GM18507 (cell line): ENCODE measurements at places on chromosomes 16 and 17.
A peak's percentile ranks its signal among the peaks of the same experiment; 100 is the strongest.

GRCh38 chr16:1818204-1818872 lies 8.3 kb downstream of the HAGH start:
- no peak for DNase-seq

GRCh38 chr17:81241203-81241602 lies 2.1 kb downstream of the NDUFAF8 start:
- no peak for DNase-seq

GRCh38 chr16:17369421-17370222 lies 101.1 kb downstream of the XYLT1 start:
- DNase-seq = peak; percentile 28

- DNase-seq = no peak
Observed at GRCh38 chr16:46961373-46962353, 11.8 kb downstream of the DNAJA2 start.

GRCh38 chr17:69967910-69968411 lies 107.1 kb upstream of the KCNJ16 start:
- no peak for DNase-seq

GRCh38 chr16:1580256-1580655 lies 31.6 kb downstream of the IFT140 start:
- DNase-seq = no peak

DNA sequence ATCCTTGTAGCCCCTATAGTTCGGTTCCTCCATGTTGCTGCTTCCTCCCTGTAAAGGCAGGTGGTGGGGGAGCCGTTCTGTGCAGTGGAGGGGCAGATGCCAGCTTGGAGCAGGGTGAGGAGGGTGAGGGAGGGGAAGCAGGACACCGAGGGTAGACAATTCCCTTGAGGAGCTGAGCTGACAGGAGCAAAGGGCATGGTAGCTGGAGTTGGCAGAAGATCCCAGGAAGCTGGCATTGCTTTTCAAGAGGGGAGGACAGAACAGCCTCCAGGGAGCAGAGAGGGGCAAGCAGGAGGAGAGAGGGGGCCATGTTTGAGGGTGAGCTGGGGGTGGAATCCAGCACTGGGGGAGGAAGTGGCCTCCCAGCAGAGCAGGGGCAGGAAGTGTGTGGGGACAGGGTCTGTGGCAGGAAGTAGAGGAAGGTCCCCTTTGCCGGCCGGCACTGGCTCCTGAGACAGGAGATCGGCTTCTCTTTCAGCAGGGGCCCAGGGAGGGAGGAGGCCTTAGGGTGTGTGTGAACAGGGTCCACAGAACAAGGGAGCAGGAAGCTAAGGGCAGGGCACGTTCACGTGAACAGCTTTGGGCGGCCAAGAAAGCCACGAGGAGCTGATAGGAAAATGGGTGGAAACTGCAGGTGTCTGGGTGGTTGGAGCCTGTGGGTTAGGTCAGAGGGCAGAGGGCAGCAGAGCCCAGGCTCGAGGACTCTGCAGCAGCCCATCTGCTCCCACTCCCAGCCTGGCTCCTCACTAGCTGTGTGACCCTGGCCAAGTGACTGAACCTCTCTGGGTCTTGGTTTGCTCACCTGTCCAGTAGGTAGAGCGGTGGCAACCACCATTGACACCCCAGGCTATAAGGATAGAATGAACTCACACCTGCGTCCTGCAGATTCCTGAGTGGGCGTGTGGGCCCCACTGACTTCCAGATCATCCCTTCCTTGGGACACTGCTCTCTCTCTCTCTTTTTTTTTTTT lies 17.5 kb upstream of the SPNS2 start:
- DNase-seq = peak; percentile 54

DNA sequence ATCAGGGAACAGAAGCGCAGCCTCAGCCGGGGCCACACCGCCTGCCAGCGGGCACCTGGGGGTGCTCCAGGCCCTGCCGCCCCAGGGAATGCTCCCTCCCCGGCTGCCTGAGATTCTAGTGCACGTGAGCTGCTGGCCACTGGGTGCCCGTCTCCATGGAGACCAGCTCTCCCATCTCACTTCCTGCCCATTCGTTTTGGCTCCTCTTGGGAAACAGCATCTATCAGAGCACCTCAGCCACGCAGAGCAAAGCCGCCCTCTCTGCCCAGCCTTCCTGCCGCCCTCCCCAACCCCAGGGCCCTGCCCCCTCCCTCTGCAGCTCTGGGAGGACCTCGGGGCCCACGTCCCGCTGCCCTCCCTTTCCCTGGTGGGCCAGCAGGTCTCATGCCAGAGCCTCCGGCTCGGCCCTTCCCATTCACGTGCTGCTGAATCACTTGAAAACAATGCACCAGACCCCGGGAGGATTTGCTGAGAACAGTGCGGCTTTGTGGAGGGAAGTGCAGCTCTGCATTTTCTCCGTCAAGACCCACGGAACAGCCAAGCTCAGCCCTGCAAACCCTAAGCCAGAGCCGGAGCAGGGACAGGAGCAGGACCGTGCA lies 19.4 kb downstream of the CEP295NL start:
- DNase-seq = no peak

GRCh38 chr17:41939044-41939692 lies 8.8 kb downstream of the ODAD4 start:
- no peak for DNase-seq

- DNase-seq = no peak
Observed at GRCh38 chr17:69523244-69523861, 108.9 kb downstream of the MAP2K6 start.

DNA sequence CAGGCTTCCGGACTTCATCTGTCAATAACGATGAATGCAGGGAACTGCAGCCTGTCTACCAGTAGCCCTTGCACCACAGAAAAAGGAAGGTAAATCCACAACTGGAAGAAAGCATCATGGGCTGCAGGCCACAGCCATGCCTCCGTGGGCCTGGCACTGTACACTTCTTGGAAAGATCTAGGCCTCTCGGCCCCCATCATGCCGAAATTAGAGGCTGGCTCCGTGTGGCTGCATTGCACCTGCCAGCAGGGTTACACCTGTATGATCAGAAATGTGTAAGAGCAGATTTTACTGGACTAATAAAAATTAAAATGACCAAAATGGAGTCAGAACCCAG lies 52.2 kb downstream of the SDK2 start:
- DNase-seq = no peak

- no peak for DNase-seq
Observed at GRCh38 chr17:12358477-12358876, 307.2 kb upstream of the MYOCD start.

DNA sequence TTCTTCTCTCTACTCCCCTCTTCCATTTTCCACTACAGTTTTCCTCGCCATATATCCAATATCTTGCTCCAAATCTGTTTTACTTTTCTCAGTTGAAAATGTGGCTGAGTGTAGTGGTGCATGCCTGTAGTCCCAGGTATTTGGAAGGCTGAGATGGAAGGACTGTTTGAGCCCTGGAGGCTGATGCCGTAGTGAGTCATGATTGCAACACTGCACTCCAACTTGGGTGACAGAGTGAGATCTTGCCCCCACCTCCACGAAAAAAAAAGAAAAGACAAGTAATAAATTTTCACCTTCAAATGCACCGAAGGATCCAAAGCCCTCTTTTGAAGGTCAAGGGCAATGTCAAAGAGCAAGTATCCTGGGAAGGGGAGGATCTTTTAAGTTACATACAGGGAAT lies 592.3 kb downstream of the TMEM114 start:
- DNase-seq = no peak

DNA sequence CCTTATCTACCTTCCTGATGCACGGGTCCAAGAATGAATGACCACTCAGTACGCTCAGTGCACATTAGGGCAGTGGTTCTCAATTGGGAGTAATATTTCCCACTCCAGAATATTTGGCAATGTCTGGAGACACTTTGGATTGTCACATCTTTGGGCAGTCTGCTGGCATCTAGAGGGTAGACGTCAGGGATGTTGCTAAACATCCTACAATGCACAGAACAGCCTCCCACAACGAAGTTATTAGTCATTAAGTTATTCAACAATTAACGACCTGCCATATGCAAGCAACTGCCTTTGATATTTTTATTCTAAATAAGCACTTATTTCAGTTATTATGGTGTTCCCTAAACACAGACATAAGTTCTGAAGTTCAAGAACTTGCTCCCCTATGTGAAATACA lies 669.3 kb downstream of the TOX3 start:
- no peak for DNase-seq

- no peak for DNase-seq
Observed at GRCh38 chr16:20704281-20704680, 6.8 kb upstream of the ACSM1 start.

DNA sequence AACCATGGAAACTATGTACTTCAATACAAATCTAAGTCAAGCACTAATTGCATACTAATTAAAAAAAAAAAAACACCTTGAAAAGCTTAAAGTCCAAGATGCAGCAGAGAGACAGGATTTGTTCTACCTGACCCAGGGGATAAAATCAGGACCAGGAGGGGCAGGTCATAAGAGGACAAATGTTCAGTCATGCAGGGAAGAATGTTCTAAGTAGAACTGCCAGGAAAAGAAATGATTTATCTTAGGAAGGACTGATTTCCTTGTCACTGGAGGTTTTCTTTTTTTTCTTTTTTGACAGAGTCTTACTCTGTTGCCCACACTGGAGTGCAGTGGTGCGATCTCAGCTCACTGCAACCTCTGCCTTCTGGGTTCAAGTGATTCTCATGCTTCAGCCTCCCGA lies 9.1 kb upstream of the GHDC start:
- no peak for DNase-seq

GRCh38 chr17:79956853-79957252 lies 78.8 kb downstream of the TBC1D16 start:
- DNase-seq = no peak

- no peak for DNase-seq
Observed at GRCh38 chr17:43952351-43952723, 1.4 kb downstream of the PYY start.

- no peak for DNase-seq
Observed at GRCh38 chr17:57875290-57876022, 25.6 kb upstream of the MRPS23 start.

DNA sequence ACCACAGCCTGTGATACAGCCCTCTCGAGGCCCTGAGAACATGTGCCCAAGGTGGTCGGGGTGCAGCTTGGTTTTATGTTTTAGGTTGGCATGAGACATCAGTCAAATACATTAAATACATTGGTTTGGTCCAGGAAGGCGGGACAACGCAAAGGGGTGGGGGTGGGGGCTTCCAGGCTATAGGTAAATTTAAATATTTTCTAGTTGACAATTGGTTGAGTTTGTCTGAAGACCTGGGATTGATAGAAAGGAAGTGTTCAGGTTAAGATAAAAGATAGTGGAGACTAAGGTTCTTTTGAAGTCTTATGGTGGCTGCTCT lies 1.2 kb upstream of the ZKSCAN2 start:
- DNase-seq = no peak

GRCh38 chr17:27906623-27907022 lies 13.5 kb upstream of the LYRM9 start:
- no peak for DNase-seq

DNA sequence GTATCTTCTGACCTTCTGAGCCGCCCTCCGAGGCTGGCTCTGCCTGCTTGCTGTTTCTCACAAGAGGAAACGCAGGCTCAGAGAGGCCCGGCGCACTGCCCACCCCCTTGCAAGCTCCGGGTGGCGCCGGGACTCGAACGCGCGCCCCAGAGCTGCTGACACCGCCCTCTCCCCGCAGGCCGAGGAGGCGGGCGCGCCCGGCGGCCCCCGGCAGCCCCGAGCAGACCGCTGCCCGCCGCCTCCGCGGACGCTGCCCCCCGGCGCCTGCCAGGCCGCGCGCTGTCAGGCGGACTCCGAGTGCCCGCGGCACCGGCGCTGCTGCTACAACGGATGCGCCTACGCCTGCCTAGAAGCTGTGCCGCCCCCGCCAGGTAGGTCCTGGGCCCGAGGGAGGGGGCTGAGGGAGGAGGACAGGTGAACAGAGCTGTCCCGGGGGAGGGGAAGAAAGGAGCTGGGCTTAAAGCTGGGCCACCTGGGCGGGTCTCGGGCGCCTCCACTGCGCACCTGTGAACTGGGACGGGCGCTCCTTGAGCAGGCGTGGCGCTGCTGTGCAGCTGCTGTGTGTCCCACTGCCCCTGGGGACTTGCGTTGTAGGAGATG lies 18.2 kb downstream of the WFDC1 start:
- no peak for DNase-seq

DNA sequence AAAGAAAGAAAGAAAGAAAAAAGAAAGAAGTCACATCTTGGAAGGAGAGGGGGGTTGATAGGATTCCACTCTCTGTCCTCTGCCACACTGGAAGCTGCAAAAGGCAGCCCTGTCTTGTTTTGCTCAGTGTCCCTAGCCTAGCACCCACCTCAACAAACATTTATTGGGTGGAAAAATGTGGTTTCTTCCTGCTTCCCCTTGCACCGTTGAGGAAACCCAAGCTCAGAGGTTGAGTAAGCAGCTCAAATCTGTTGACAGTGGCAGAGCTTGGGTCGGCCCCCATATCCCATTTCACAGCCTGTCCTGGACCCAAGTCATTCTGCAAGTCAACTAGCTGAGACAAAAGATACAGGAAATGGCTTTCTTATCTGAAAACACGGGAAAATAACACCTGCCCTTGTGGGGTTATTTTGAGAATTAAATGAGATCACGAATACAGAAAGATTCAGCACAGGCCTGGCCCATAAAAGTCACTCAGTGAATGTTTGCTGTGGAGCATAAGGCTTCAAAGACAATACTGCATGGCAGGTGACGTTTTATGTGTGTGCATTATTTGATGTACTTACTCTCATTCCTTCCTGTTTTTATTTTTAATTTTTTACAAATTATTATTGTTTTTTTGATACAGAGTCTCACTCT lies 63.6 kb downstream of the SCNN1B start:
- DNase-seq = no peak

DNA sequence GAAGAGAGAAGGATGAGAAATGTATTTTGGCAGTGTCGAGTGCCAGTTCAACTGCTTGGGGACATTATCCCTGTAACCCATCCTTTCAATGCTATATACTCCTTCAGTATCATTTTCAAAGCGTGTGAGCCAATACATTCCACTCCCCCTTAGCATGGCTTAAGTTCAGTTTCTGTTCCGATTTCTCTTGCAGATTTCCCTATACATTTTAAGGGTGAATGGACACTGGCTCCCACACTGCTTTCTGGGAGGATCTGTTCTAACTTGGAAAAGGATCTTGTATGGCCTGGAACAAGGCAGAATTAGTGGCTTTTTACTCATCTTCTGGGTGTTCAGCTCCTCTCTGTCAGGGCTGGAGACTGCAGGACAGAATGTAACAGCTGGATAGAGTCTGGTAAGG lies 333.8 kb downstream of the HAPSTR1 start:
- no peak for DNase-seq

- no peak for DNase-seq
Observed at GRCh38 chr16:81165411-81166097, 69.4 kb upstream of the GCSH start.

DNA sequence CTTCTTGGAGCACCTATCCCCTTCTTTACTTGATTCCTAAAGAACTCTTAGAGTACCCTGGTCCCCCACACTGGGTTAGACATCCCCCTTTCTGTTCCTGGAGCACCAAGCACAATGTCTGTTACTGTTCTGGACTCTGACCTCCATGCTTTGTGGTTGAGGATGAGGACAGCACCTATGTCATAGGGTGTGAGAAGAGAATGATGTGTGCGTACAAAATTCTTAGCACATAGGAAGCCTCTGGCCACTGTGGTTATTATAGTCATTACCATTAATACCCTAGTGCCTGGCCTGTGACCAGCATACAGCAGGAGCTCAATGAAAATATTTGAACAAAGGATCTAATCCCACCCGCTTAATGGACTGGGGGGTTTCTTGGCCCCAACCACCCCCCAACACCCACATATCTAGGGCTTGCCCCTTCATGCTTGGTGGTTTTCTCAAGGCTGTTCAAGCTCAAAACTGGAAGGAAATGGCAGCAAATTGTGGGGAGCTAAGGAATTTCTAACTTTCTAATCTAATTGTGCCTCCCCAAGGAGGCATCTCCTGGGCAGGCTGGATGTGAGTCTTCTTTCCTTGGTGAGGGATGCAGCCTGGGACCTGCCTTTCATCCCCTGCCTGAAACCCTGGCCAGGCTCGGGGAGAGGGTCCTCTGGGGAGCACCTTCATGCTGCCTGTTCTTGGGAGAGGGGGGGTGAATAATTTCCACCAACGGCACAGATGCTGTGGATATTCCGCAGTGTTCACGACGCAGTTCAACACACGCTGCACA lies 1.5 kb upstream of the CMIP start:
- no peak for DNase-seq
